ENCODE measurements at places on chromosomes 7 and 10. TPM values are rescaled to one million over a fixed set of nuclear protein-coding genes. Genes with fewer than 3 reads are reported as not detected.

GRCh38 chr7:101138213-101138870 is 11.4 kb downstream of the SERPINE1 start:
- peak; percentile 96 for DNase-seq

DNA sequence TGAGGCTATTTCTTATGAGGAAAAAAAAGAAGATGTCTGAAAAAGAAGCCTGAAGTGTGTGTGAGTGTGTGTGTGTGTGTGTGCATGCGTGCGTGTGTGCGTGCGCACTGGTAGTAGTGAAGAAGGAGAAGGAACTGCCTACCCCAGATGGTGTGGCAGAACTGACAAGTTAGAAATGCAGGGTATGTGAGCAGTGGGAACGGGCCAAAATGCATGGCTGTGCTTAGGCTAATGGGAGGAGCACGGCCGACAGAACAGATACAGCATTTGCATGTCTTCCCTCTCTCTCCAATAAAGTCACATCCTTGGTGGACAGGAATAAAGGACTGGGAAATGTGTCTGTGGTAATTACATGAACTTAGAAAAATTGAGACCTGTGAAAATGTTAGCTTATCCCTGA is 94.3 kb downstream of the IDE start:
- DNase-seq = no peak

DNA sequence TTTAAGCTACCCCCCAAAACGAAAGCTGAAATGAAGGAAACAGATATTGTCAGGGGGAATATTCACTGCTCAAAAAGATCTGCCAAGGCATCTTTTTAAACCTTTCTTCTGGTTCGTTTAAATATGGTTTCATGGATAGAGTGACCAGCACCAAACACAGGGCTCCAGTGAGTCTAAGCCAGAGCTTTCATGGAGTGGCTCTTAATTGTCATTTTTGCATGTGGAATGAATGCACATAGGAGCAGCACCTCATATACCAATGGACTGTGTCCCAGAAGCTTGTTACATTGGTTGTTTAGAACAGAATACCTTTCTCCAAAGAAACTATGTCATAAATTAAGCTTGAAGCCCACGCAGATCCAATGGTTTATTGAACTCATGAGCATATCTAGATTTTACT is 17.3 kb downstream of the MKX start:
- DNase-seq = no peak

GRCh38 chr7:2604608-2605174 is 27.1 kb upstream of the TTYH3 start:
- DNase-seq = no peak

DNA sequence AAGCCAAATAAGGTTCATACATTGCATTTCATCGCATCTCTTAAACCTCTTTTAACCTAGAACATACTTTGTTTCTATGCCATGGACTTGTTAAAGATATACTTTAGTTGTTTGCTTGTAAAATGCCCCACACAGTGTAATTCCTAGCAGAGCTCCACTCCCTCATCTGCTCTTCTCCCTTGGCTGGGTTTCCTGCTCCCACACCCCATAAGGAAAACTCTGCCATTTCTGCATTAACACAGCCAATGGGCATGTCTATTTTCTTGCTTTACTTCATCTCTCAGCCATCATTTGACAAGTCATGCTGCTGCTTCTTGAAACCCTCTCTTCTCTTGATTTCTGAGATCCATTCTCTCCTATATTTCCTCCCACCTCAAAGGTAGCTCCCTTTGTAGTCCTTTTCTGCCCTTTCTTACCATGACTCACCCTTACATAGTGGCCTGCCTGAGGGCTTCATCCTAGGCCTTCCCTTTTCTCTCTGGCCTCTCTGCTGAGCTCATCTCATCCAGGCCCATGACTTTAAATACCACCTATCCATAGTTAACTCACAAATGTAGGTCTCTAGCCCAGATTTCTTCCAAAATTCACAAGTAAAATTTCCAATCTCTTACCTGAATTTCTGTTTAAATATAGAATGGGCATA is 471.4 kb downstream of the ADRA2A start:
- no peak for DNase-seq

Gene KIF5B
- 64.9 TPM for total RNA-seq
